ENCODE measurements at places on chromosomes 7 and 10. TPM values are rescaled to one million over a fixed set of nuclear protein-coding genes. Genes with fewer than 3 reads are reported as not detected.

The MYO3A gene
- total RNA-seq: not detected

DNA sequence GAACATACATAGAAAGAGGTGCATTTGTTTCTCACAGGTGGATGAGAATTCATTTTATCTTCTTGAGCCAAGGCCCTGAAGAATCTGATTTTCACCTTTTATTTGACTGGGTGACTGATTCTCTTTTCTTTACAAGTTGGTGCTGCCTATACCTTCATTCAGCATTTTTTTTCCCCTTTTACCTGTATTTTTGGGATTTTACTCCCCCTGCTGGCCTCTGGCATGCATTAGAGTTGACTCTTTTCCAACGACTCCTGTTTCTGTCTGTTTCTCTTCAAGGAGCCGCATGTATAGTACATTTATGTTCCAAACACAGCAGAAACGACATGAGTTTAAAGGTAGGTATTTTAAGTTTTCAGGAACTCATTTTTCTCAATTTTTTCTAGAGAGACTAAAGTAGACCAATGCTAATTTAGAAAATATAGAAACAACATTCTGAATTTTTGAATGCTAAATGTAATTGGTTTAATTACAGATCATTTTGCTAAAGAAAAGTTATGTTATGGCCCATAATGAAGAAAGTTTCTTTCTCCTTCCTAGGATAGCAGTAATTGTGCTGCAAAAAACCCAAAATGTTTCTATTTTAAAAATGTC, 149.8 kb upstream of the HDAC9 start:
- H3K4me1 ChIP-seq: no peaks in the 10 kb centered on the region
- H3K36me3 ChIP-seq: no peaks in the 10 kb centered on the region
- no peaks in the 10 kb centered on the region for H3K27me3 ChIP-seq
- DNase-seq: peak; percentile 13
- H3K27ac ChIP-seq: no peak overlapping the region

- DNase-seq: no peak
- H3K4me1 ChIP-seq: no peaks in the 10 kb centered on the region
- H3K4me3 ChIP-seq: no peak overlapping the region
- no peaks in the 10 kb centered on the region for H3K27me3 ChIP-seq
- no peaks in the 10 kb centered on the region for H3K36me3 ChIP-seq
Observed at GRCh38 chr7:156100086-156100485, 287.8 kb upstream of the SHH start.

GRCh38 chr10:116049158-116049973, 223.6 kb downstream of the GFRA1 start:
- H3K36me3 ChIP-seq: no peaks in the 10 kb centered on the region
- no peak overlapping the region for H3K4me3 ChIP-seq
- no peak overlapping the region for H3K27ac ChIP-seq
- no peak for DNase-seq
- no peaks in the 10 kb centered on the region for H3K4me1 ChIP-seq

The SFMBT2 gene
- 17.4 TPM for total RNA-seq

DNA sequence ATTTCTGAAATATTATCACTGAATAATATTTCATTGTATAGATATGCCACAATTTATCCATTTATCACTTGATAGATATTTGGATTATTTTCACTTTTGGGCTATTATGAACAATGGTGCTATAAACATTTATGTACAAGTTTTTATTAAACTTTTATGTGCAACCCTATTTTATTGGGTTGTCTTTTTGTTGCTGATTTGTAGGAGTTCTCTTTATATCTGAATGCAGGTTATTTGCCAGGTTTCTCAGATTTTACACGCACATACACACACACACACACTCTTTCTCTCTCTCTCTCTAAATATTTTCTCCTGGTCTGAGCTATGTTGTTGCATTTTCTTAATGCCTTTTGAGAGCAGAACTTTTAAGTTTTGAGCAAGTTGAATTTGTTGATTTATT, 36.2 kb downstream of the ADK start:
- no peak for DNase-seq
- no peaks in the 10 kb centered on the region for H3K27me3 ChIP-seq
- H3K27ac ChIP-seq: peak overlapping the region; percentile 15
- peaks cover 24% of the 10 kb centered on the region for H3K4me1 ChIP-seq
- no peaks in the 10 kb centered on the region for H3K36me3 ChIP-seq
- H3K4me3 ChIP-seq: no peak overlapping the region

- no peak overlapping the region for H3K27ac ChIP-seq
- no peak overlapping the region for H3K4me3 ChIP-seq
- H3K27me3 ChIP-seq: no peaks in the 10 kb centered on the region
- DNase-seq: no peak
- no peaks in the 10 kb centered on the region for H3K36me3 ChIP-seq
- no peaks in the 10 kb centered on the region for H3K4me1 ChIP-seq
Observed at GRCh38 chr10:27621461-27621860, 117.4 kb downstream of the RAB18 start.

GRCh38 chr10:73765066-73765465, 16.8 kb upstream of the CHCHD1 start:
- peaks cover 85% of the 10 kb centered on the region for H3K36me3 ChIP-seq
- no peak overlapping the region for H3K27ac ChIP-seq
- H3K4me1 ChIP-seq: peaks cover 44% of the 10 kb centered on the region
- no peak overlapping the region for H3K4me3 ChIP-seq
- no peak for DNase-seq
- H3K27me3 ChIP-seq: no peaks in the 10 kb centered on the region

GRCh38 chr7:30996256-30996655, 32.5 kb downstream of the GHRHR start:
- H3K36me3 ChIP-seq: no peaks in the 10 kb centered on the region
- no peak overlapping the region for H3K27ac ChIP-seq
- no peak for DNase-seq
- H3K27me3 ChIP-seq: no peaks in the 10 kb centered on the region
- no peaks in the 10 kb centered on the region for H3K4me1 ChIP-seq
- no peak overlapping the region for H3K4me3 ChIP-seq

DNA sequence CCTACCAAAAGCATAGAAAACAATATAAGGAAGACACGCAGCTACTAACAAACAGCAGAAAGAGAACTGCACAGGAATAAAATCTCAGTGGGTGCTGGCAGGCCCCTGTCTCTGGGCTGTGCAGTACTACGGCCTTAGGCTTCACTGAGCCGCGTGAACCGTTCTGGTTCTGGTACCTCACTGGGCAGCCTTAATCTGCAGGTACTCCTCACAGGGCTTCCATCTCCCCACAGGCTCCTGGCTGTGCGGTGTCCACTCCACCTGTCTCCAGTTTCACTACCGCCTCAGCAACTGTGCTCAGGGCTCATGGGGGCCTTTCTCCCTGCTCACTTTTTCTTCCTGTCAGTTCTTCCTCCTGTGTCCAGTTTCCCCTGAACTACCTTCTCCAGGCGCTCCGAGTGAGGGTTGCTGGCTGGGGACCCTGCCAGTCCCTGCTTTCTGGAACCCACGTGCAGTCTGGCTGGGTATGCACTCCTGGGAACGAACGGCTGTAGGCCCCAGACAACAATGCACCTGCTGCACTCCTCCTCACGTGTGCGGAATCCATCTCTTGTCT, 75.7 kb downstream of the VIPR2 start:
- no peaks in the 10 kb centered on the region for H3K36me3 ChIP-seq
- no peaks in the 10 kb centered on the region for H3K27me3 ChIP-seq
- H3K27ac ChIP-seq: no peak overlapping the region
- no peak for DNase-seq
- H3K4me3 ChIP-seq: no peak overlapping the region

The ANKRD61 gene
- total RNA-seq: 0.24 TPM

DNA sequence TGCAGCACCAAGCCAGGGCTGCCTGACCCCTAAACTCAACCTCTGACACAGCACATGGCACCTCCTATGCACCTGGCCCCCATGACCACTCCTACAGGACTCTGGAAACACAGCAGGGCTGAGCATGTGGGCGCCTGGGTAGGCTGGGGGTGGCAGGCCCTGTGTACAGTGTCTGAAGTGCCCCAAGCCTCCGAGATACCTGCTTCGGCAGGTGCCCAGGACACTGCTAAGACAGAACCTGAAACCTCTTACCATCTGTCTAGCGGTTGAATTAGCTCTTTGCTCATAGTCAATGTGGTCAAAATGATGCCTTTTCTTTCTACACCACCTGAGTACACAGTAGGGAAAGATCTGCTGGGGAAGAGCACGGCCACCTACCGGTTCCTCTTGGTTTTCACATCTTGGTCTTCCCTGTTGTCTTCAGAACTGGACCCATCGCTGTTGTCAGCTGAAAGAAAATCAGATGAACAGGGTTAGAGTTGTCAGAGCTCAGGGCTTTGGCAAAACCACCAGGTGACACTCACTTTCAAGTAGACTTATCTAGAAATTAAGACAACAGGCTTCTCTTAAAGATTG, 177.4 kb downstream of the TCERG1L start:
- H3K4me3 ChIP-seq: no peak overlapping the region
- no peaks in the 10 kb centered on the region for H3K36me3 ChIP-seq
- H3K27ac ChIP-seq: no peak overlapping the region
- H3K27me3 ChIP-seq: no peaks in the 10 kb centered on the region
- no peak for DNase-seq

The CALHM1 gene
- not detected for total RNA-seq

The PWWP2B gene
- total RNA-seq: 3.1 TPM

- no peaks in the 10 kb centered on the region for H3K4me1 ChIP-seq
- H3K27me3 ChIP-seq: no peaks in the 10 kb centered on the region
- H3K36me3 ChIP-seq: no peaks in the 10 kb centered on the region
- H3K27ac ChIP-seq: no peak overlapping the region
- no peak for DNase-seq
Observed at GRCh38 chr10:124516746-124517397, 55.2 kb downstream of the LHPP start.

GRCh38 chr7:130998993-130999602, 265.1 kb upstream of the KLF14 start:
- no peak for DNase-seq
- H3K4me1 ChIP-seq: peaks cover 71% of the 10 kb centered on the region

- H3K4me3 ChIP-seq: no peak overlapping the region
- H3K4me1 ChIP-seq: no peaks in the 10 kb centered on the region
- no peak for DNase-seq
- peaks cover 4% of the 10 kb centered on the region for H3K27me3 ChIP-seq
Observed at GRCh38 chr7:8236780-8237407, 25.1 kb downstream of the ICA1 start.

The HTR7 gene
- not detected for total RNA-seq

The CRPPA gene
- total RNA-seq: 1.8 TPM

DNA sequence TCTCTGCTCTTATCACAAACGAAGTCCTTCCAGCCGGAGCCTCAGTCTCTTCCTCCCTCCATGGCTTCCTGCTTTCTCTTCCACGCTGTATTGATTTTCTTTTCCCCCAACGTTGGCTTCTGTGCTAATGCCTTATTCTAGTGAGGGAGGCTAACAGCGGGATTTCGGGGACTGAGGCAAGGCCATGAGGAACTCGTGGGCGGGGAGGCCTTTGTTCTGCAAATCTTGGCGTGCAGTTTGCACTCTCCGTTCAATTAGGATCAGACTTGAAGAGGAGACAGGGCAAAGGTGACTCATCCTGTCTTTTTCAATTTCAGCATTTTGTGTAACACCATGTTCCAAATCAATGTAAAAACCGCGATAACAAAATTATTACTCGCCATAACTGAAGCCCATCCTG, 25.3 kb downstream of the EN2 start:
- H3K27me3 ChIP-seq: no peaks in the 10 kb centered on the region
- no peak for DNase-seq
- H3K27ac ChIP-seq: no peak overlapping the region
- no peaks in the 10 kb centered on the region for H3K36me3 ChIP-seq
- no peak overlapping the region for H3K4me3 ChIP-seq
- no peaks in the 10 kb centered on the region for H3K4me1 ChIP-seq

DNA sequence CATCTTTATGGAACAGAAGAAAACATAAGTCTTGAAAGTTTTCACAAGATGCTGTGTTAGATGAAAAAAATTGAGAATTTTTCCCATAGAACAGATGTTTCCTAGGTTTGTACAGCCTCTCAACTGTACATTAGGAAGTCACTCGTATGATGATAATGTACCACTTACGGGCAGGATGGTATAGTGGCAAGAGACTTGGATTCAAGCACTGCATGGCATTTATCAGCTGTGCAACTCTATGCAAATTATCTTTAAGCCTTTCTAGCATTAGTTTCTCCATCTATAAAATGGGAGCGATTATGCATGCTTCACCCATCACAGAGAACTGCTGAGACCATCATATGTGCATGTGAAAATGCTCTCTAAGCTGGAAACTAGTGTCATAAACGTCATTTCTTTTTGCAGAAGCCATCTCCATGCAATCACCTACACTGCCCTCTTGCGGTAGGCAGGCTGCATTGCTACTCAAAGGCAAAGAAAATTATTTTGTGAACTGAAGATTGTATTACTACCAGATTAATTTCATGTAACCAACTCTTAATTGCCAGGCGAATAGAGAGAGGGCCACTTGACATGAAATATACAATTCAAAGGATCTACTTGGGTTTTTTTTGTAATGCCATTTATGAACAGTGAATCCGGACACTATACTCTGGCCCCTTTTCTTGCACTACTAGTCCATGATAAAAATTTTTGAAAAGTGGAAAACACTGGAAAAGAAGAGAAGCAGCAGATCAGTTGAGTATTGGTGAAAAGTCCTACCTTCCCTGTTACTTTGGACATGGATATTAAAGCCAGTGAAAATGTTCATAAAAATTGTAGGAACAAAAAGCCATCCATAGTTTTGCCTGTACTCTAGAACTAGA, 102.3 kb downstream of the JAZF1 start:
- no peaks in the 10 kb centered on the region for H3K36me3 ChIP-seq
- no peaks in the 10 kb centered on the region for H3K4me1 ChIP-seq
- no peak overlapping the region for H3K27ac ChIP-seq
- H3K4me3 ChIP-seq: no peak overlapping the region

The NUP42 gene
- 39.5 TPM for total RNA-seq

- H3K4me3 ChIP-seq: no peak overlapping the region
- no peak for DNase-seq
- H3K27me3 ChIP-seq: peaks cover 62% of the 10 kb centered on the region
- no peaks in the 10 kb centered on the region for H3K36me3 ChIP-seq
- H3K4me1 ChIP-seq: peaks cover 7% of the 10 kb centered on the region
Observed at GRCh38 chr7:97020996-97021746, 3.5 kb downstream of the DLX5 start.

DNA sequence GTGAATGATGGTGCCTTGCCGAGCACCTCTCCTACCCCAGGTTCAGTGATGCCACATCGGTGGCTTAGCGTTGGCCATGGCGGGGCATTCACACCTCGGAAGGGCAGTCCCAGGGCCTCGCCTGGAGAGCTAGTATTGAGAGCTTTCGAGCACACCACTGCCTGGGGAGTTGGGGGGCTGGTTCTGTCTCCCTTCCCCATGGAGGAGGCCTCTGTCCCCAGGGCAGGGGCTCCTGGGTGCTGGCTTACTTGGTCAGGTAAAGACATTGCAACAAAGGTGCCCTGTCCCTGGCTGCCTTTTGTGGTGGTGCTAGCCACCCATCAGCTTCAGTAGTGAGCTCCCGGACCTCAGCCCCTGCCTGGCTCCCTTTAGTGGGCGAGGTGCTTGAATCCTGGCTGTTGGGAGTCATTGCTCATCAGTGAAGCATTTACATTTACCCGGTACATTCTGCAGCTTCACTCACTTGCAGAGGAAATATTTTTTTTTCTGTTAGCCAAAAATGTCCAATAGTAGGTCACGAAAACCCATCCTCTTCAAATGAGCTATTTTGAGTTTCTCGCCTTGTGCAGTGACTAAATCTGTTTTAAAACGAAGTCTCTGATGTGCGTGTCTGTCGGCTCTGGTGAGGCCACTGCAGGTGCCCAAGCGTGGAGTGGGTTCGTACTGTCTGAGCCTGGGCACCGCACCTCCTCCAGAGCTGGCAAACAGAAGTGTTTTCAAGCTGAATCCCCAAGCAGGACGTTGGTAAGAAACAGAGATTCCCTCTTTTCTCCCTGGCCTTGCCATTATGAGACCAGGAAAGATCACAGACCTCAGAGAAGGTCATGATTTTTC, 95.5 kb downstream of the INPP5A start:
- no peak for DNase-seq
- H3K36me3 ChIP-seq: no peaks in the 10 kb centered on the region
- no peaks in the 10 kb centered on the region for H3K27me3 ChIP-seq
- no peak overlapping the region for H3K27ac ChIP-seq
- H3K4me1 ChIP-seq: peaks cover 6% of the 10 kb centered on the region
- no peak overlapping the region for H3K4me3 ChIP-seq

The ATP6V0A4 gene
- not detected for total RNA-seq
